ENCODE measurements at places on chromosomes 16 and 17.

GRCh38 chr17:68200689-68201417 is 47.0 kb upstream of the AMZ2 start:
- DNase-seq = peak; percentile 74

DNA sequence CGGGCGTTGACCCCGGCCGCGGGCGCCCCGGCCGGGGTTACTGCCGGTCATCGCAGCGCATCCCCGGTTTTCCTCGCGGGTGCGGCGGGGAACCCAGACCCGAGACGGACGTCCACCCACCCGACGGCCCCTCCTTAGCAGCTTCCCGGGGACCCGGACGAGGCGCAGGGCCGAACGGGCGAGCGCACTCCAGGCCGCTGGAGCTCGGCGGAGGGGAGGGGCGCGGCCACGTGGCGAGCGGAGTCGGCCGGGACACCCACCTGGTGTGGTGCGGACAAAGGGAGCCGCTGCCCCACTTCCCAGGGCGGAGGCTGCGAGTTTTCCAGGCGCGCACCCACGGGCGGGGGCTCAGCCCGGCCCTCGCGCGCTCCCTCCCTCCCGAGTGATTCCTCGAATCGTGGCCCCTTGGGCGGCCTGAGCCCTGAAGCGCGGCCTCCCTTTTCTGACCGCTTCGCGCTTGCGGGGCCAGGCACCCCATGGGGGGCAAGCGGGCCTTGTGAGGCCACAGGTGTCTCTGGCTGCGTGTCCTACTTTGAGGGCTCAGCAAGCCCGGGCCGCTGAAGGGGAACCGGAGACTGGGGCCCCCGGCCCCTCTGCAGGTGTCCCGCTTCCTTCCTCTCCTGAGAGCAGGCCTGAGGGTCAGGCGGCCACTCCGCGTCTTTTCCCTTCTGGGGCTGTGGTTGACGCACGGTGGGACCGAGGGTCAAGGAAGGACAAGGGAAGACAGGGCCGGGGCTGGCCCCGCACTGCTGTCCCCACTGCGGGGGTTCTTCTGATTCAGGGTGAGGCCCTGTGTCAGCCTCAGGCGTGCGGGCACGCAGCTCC is 1.1 kb upstream of the FASN start:
- DNase-seq = no peak

- no peak for DNase-seq
Observed at GRCh38 chr17:12591021-12591735, 74.5 kb upstream of the MYOCD start.

DNA sequence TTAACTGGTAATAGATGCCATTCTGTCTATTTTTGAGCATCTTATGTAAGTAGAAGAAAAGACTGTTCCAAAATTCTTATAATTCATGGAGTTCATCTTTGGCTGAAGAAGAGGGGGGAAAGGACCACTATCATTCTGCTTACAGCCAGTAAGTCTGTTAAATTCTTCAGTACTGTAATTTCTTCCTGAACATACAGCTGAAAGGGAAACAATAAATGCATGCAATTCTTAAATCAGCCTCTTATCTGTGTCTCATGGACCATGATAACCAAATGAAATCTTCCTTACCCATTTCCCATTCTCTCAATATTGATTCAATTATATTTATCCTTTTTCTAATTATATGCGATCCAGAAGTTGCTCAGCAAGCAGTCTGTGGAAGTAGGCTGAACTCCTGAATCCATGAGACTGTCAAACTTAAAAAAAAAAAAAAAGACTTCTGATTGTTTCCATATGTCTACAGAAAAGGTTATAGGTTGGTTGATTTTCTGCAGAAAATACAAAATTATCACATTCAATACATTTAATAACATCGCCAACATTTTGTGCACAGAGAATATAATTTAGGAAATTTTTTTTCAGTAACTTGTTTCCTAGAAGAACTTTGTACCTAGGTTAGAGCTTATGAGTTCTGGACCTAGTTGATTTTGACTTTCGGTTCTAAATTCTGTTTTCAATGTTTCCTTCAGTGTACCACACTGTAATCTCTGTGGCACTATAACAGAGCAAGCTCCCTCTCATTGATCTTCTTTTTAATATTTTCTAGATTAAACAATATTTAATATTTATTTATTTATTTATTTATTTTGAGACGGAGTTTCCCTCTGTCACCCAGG is 1.2 kb upstream of the ABCA9 start:
- no peak for DNase-seq

GRCh38 chr16:89924297-89924924 is 1.3 kb downstream of the TUBB3 start:
- no peak for DNase-seq

DNA sequence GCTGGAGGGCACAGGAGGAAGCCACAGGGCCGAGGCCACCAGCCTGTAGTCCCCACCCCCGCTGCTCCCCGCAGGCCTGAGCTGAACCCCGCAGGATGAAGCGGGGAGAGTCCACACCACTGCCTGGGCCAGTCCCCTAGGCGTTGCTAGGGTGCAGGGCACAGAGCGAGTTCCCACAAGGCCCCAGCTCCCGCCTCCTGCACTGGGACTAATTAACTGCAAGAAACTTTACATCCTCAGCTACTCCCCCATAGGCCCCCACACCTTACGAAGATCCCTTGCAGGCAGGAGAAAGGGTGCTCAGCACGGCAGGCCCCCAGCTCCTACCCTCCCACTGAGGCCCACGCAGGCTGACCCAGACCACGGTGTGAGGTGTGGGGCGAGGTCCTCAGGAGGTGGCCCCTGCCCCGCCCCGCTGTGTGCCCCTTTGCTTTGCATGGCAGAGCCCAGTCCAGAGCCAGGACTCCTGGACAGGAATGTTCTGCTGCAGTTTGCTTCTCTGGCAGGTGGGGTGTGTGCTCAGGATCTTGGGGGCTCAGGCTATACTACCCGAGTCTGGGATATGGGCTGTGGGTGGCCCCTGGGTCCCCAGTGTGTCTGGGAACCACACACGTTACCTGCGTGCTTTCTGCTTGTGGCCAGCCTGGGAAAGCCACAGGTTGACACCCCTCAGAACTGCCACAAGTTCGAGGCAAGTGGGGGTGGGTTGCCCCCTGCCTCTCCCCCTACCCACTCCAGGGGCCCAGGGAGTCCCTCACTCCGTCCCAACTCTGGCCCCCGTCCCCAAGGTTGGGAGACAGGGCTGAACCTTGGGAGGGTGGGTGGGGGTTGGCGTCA is 1.2 kb downstream of the GNG13 start:
- DNase-seq = no peak

- no peak for DNase-seq
Observed at GRCh38 chr17:41296846-41297245, 5.8 kb downstream of the KRTAP29-1 start.

- DNase-seq = no peak
Observed at GRCh38 chr16:88449267-88449561, 3.9 kb upstream of the ZFPM1 start.

- DNase-seq = no peak
Observed at GRCh38 chr17:40342504-40343218, 21.9 kb downstream of the GJD3 start.

DNA sequence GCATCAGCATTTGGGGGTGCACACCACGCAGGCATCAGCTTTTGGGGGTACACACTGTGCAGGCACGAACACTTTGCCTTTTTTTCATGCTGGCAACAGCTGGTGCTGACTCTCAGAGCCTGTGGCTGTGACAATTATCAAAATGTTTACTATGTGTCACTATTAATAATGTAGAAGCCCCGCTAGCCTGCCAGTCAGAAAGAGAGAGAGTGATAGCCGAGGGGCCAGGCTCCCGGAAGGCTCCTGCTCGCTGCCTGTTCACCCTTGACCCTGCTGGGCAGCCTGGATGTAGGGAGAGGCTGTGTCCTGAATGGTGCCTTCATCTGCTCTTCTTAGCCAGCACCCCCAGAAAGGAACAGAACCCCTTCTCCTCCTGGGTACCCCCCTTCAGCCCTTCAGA is 61.9 kb downstream of the SDK2 start:
- DNase-seq = no peak

GRCh38 chr17:38885728-38886642 is 16.1 kb downstream of the LASP1 start:
- no peak for DNase-seq

DNA sequence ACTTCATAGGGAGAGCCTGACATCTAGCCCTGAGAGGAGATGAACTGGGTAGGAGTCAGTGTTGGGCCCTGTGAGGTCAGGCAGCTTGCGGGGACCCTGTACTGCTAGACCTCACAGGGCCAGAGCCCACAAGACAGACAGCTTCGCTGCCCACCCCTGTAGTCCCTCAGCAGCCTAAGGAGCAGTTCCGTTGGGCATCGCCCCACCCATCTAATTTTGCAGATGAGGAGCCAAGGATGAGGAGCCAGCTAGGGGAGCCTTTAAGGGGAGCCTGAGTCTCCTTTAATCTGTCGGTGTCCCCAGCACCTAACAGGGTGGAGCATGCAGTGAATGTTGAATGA is 755 bp upstream of the TUFM start:
- DNase-seq = no peak
